H7 (cell line): ENCODE measurements at places on chromosomes 5 and 9.

- DNase-seq = no peak
Measured at GRCh38 chr5:157983906-157984551, 125.1 kb upstream of the CLINT1 start.

- DNase-seq = peak; percentile 27
Measured at GRCh38 chr9:72856972-72857623, 95.8 kb downstream of the ALDH1A1 start.

DNA sequence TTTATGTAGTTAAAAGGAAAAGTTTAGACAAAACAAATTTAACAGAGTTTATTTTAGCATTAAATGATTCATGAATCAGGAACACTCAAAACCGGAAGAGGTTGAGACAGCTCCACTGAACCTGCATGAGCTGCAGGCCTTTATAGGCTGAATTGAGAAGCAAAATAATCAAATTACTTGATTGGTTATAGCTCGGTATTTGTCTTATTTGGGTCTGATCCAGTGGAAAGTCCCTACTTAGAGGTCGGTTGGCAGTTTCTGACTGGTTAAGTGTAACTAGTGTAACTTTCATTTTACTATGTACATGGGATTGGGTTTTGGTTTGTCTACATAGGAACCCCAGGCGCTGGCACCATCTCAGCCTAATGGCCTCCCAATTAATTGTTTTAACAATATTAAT is 74.1 kb upstream of the PIK3R1 start:
- no peak for DNase-seq

- DNase-seq = no peak
Measured at GRCh38 chr9:76756941-76757673, 7.1 kb upstream of the PCA3 start.

DNA sequence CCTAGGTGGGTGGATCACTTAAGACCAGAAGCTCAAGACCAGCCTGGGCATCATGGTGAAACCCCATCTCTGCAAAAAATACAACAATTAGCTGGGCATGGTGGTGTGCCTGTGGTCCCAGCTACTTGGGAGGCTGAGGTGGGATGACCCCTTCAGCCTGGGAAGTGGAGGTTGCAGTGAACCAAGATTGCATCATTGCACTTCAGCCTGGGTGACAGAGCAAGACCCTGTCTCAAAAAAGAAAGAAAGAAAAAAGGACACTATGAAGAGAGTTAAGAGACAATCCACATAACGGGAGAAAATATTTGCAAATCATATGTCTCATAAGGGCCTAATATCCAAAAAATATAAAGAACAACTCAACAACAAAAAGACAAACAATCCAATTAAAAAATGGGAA is 57.9 kb downstream of the NDST1 start:
- DNase-seq = no peak

- no peak for DNase-seq
Measured at GRCh38 chr5:37448941-37449340, 69.8 kb downstream of the WDR70 start.

DNA sequence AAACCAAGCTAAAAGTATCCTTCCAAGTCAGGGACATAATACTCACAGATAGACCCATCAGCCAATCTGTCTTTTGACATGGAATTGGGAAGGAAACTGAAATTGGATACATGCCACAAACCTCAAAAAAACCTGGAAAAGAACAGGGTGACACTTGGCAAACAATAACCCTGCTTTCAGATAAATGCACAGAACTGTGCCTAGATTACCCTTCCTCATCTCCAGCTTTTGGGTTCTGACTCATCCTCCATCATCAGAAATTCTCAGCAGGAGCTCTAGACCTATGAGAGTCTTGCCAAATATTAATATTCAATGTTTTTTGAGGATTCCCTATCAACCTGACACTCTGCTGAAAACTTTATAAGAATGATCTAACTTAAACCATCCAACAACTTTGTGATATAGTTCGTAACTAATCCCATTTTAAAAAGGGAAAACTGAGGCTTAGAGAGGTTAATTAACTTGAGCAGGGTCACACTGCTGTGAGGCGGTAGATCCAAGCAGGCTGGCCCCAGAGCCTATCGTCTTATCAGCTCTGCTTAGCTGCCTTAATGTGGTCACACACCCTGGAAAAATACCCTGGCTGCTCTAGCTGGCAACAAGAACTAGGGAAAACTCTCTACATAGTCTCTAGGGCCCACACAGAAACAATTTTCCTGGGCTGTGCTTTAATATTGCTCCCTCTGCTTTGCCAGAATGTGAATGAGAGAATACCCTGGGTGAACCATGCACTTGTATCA is 157.0 kb upstream of the TRPC7 start:
- no peak for DNase-seq

DNA sequence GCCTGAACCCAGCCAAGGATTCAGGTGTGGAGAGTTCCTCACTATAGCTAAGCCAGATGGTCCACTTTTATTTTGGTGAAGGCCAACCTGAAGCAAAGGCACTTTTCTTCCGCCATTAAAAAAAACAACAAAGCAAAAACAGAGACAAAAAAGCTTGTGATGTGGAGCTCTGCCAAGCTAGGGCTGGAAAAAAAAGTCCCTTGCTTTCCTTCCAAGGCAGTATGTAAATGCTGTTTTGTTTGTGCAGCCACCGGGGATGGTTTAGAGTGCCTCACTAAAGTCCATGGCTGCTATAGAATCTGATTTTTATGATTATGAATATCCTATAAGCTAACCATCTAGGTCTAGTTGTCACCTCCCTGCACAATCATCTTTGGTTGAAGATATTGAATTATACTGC is 14.9 kb downstream of the MEGF10 start:
- no peak for DNase-seq

DNA sequence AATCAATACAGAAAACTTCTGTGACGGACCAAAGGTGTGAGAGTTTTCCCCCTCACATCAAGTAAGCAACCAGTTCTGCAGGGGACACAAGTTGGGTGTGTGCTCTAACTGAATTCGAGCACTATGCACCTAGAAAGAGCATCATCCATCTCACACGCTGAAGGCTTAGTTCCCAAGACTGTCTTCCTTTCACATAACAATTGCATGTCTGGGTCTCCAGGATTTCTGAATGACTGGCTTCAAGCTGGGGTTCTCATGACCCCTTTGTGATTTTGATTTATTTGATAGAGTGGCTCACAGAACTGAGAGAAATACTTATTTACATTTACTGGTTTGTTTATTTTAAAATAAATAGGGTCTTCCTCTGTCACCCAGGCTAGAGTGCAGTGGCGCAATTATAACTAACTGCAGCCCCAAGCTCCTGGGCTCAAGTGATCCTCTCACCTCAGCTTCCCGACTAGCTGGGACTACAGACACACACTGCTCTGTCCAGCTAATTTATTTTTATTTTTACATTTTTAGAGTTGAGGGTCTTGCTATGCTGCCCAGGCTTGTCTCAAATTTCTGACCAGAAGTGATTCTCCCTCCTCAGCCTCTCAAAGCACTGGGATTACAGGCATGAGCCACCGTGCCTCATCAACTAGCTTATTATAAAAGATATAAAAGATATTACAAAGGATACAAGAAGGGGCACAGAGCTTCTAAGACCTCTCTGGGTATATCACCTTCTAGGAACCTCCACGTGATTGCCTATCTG is 316.7 kb upstream of the CDH12 start:
- peak; percentile 18 for DNase-seq

DNA sequence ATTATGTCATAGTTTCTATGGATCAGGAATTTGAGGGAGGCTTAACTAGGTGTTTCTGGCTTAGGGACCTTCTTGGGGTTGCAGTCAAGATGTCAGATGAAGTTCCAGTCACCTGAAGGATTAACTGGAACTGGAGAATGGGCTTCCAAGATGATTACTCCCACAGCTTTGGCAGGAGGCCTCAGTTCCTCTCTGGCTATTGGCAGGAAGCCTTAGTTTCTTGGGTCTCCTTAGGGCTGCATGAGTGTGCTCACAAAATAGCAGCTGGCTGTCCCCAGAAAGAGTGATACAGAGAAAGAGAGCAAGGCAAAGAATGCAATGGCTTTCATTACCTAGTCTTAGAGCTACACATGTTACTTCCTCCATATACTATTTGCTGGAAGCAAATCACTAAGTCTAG is 138.1 kb upstream of the TLE4 start:
- DNase-seq = no peak

DNA sequence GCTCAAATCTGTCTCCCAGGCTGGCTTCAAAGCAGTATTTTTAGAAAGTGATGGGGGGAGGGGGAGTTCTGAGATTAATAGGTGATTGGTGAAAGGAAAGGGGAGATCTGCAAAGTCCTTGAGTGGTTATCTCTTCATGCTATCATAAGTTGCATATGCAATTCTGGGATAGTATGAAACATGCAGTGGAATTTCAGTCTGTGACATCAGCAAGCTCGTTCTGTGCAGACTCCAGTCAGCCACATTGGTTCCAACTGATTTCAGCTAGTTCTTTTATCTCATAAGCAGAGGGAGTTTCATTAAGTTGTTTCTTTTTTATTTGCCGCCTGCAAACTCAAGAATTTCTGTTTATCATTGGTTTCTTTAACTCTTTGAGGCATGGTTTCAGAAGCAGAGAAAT is 180.5 kb upstream of the SH3GL2 start:
- DNase-seq = no peak

- DNase-seq = no peak
Measured at GRCh38 chr5:30956251-30956650, 237.2 kb upstream of the CDH6 start.

GRCh38 chr9:78806492-78807160 is 509.7 kb downstream of the PSAT1 start:
- DNase-seq = no peak

DNA sequence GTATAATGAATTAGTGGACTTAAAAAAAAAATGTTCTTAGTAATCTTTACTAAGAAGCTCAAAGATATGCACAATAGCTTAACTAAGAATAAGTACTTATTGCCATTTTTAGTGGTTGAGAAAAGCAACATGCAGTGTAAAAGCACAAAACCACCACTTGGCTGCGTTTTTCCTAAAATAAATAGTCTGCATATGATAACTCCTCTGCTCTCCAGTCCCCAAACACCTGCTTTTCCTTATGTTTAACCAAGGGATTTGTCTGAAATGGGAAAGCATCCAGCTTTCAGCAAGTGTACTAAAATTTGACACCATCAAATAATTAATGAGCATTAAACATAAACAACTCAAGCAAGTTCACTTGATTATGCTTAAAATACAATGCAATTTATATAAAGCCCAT is 41.4 kb downstream of the PSIP1 start:
- DNase-seq = no peak

GRCh38 chr5:81906086-81906485 is 65.7 kb upstream of the ATG10 start:
- no peak for DNase-seq

- peak; percentile 43 for DNase-seq
Measured at GRCh38 chr9:113690055-113690740, 185.9 kb upstream of the ZNF618 start.

DNA sequence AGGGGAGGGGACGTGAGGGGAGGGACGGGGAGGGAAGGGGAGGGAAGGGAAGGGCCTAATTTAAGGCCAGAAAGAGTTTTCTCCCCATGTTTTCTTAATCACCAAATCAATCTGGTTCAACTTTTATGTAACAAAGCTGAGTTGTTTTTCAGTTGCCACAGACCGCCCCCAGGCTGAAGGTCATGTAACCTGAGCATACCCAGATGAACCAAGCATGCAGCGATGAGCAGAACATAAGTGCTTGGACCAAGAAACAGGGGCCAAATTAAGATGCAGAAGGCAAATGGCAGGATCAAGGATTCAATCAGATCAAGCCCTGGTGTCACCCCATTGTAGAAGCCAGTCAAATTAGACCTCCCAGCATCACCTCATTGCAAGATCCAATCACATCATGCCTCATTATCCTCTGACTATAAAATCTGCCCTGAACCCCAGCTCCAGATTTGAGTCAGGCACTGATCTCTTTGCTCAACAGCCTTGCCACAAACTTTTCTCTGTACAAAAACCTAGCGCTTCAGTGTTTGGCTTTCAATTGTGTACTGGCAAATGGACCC is 113.5 kb upstream of the TNPO1 start:
- no peak for DNase-seq

DNA sequence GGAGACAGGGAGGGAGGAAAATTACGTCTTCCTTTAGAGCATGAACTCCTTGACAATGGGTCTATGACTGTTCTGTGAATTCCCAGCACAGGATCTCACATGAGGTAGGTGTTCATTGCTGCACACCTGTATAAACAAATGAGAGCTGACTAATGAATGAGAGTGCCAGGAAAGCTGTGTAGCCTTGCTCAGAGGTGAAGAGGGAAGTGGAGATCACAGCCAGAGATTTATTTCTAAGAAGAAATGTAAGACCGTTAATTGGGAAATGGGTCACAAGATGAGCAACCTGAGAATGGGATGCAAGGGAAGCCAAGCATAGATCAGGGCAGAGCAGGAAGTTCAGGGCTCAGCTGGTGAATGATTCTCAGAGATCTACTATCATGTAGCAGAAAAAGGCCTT is 295.1 kb downstream of the CDK5RAP2 start:
- no peak for DNase-seq

DNA sequence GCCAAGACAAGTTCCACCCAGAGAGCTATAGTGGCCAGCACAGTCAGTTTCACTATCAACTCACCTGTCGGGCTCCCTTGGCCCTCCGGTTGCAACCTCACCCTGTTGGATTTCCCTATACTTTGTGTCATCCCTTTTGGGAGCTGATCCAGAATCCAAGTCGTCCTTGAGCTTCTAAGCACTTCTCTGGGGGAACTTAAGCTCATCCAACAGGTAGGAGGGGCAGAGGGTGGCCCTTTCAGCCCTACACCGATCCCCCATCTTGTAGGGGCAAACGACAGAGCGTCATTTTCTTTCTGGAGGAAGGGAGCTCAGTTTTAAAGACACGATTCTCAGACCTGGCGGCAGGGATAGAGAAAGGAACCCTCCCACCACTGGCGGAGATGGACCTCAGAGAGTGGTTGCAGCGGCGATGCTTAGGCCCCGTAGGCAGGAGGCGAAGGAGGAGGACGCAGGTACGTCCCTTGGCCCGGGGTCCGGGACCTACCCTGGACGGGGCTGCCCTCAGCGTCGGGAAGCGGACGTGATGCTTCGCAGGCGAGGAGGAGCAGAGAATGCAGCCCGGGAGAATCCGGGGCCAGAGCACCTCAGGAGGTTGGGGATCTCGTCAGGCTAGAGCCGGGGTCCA is 519 bp downstream of the ZER1 start:
- DNase-seq = no peak

DNA sequence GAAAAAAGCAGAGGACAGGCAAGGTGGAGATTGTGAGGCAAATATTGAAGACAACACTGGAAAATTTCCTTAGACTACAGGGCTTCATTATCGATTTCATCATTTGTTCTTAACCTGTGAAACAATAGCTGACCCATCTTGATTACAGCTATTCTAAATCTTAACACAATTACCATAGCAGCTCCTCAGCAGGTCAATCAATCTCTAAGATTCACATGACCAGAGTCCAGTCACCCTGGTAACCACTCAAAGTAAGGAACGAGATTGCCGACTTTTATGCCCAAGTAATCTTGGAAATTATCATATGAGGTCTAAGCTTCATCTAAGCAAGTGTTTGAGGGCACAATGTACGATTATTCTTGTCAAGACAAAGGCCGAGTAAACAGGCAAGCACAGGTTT is 93.8 kb downstream of the TTC39B start:
- DNase-seq = no peak

- no peak for DNase-seq
Measured at GRCh38 chr9:128936171-128936865, 11.1 kb downstream of the DOLK start.

GRCh38 chr9:132589148-132590036 is 7.0 kb downstream of the BARHL1 start:
- DNase-seq = peak; percentile 87

GRCh38 chr9:122996586-122996985 is 36.9 kb upstream of the GPR21 start:
- DNase-seq = no peak
